ENCODE measurements at places on chromosomes 5 and 9. TPM values are rescaled to one million over a fixed set of nuclear protein-coding genes. Genes with fewer than 3 reads are reported as not detected.

GRCh38 chr5:35736280-35736679 is 118.6 kb downstream of the SPEF2 start:
- no peaks in the 10 kb centered on the region for H3K36me3 ChIP-seq
- no peaks in the 10 kb centered on the region for H3K4me1 ChIP-seq
- H3K4me3 ChIP-seq = no peak overlapping the region
- DNase-seq = no peak

- no peaks in the 10 kb centered on the region for H3K4me1 ChIP-seq
- no peaks in the 10 kb centered on the region for H3K27me3 ChIP-seq
- H3K36me3 ChIP-seq = peaks cover 12% of the 10 kb centered on the region
- no peak overlapping the region for H3K4me3 ChIP-seq
Measured at GRCh38 chr9:111381006-111381405, 51.0 kb upstream of the OR2K2 start.

DNA sequence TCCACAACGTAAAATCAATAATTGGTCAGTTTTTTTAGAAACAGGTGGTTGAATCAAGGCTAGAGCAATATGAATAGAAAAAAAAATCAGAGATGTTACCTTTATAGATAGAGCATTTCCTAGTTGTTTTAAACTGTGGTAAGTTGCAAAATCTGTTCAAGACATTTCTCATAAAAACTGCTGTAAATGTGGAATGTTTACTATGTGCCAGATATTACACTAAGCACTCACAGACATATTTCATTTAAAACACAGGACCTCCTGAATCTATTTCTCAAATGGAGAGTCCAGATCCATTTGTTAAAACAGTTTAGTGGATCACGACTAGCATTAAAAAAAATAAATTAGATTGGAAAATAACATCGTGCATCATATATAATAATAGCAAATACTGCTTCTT is 570.0 kb upstream of the ZNF608 start:
- H3K27ac ChIP-seq = no peak overlapping the region
- no peaks in the 10 kb centered on the region for H3K4me1 ChIP-seq
- H3K27me3 ChIP-seq = no peaks in the 10 kb centered on the region
- no peak overlapping the region for H3K4me3 ChIP-seq

HEMGN gene
- total RNA-seq = 0.16 TPM

IL5 gene
- total RNA-seq = not detected

CYFIP2 gene
- 128 TPM for total RNA-seq

DNA sequence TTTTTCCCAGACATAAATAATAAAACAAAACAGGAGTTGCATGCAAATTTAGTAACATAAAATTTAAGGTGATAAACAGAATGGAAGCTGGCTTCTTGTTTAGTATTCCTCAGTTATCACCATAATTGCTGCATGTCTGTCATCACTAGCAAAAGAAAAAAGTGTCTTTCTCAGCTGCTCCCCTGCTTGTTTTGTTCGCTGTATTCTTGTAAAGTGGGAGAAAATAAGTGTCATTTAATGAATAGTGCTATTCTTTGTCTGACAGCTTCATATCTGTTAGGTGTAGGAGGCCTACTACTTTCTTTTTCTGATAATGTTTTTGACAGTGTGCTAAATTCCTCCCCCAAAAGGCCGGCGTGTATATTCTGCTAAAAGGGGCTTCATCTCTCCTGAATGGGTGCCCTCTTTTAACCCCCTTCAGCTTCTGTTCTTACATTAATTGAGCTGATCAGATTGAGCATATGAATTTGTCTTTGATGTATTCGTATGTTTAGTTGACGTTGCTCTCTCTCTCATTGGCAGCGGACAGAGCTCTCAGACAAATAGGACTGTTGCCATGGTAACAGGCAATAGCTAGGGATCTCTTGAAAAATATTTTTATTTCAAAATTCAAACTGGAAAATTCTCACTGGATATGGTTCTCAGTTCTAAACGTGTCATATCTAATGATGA is 303.8 kb downstream of the KIAA0825 start:
- DNase-seq = no peak
- H3K27ac ChIP-seq = no peak overlapping the region
- H3K27me3 ChIP-seq = no peaks in the 10 kb centered on the region
- no peaks in the 10 kb centered on the region for H3K36me3 ChIP-seq
- no peaks in the 10 kb centered on the region for H3K4me1 ChIP-seq

C5orf58 gene
- total RNA-seq = not detected

OTP gene
- total RNA-seq = not detected

- no peaks in the 10 kb centered on the region for H3K4me1 ChIP-seq
- DNase-seq = peak; percentile 64
- H3K36me3 ChIP-seq = no peaks in the 10 kb centered on the region
Measured at GRCh38 chr5:107557051-107557658, 113.6 kb downstream of the EFNA5 start.

DNA sequence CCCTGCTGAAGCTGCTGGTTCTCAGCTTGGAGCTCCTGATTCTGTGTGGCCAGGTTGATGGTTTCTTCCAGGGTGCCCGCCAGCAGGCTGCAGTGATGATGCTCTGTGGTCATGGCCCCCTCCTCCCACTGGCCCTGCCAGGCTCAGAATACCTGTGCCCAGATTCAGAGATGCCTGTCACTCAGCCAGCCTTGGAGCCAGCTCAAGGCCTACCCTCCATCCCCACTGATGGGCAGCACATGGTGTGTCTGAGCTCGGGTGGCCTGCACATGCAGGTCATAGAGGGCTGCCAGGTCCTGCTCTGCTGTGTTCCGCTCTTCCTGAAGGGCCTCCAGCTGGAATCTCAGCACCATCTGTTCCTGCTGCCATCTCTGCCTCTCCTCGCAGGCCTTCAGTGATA is 5.4 kb downstream of the SLC35A4 start:
- DNase-seq = no peak
- H3K27ac ChIP-seq = no peak overlapping the region
- H3K4me1 ChIP-seq = peaks cover 27% of the 10 kb centered on the region
- no peaks in the 10 kb centered on the region for H3K36me3 ChIP-seq

DNA sequence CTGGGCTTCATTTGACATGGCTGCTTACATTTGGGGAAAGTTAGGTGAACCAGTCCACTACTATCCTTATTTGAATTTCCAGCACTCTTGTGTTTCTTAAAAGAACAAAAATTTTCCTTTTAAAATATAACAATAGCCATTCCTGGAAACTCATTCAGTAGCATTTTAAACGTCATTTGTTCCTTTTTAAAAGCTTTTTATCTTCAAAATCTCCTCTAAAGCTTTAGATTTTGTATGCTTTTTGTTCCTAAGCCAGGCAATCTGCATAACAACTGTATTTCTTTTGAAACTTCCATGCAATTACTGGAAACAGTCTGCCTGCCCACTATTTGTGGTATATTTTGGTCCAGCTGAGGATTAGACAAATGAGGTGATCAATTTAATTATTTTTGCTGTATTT is 172.2 kb upstream of the PLCXD3 start:
- H3K27ac ChIP-seq = no peak overlapping the region
- H3K36me3 ChIP-seq = no peaks in the 10 kb centered on the region
- no peak for DNase-seq
- no peaks in the 10 kb centered on the region for H3K27me3 ChIP-seq
- H3K4me3 ChIP-seq = no peak overlapping the region

DNA sequence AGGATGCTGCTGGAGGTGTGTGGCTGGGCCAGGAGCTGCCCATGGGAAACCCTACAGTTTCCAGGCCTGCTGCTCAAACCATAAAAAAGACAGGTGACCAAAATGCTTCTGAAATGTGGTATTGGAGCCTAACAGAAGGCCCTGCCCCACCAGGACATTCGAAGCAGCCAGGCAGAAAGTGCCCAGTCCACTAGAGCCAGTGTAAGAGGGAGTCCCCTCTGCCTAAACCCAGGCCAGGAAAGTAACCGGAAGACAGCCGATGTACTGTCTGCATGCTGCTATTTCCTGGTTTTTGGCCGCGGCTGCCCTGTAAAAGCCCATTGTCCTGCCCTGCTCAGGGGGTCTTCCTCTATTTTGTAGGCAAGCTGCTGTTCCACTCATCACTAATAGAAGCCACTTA is 150.7 kb upstream of the IRX2 start:
- no peaks in the 10 kb centered on the region for H3K4me1 ChIP-seq
- H3K27me3 ChIP-seq = no peaks in the 10 kb centered on the region
- no peak overlapping the region for H3K27ac ChIP-seq
- no peak for DNase-seq

DNA sequence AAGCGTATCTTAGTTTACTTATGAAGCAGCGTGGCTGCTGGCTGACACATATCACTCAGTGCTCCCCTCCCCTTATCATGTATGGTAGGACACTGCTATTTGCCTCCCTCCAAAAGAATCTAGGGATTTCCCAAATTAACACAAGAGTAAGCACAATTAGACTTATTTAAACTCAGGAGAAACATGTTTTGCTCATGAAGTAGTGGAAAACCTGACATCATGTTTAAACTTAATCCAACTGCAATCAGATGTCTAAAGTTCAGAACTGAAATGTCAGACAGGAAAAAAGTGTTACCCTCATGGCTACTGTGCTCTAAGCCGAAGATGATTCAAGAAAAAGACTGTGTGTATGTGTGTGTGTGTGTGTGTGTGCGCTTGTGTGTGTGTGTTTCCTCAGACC is 324.1 kb upstream of the TNC start:
- no peaks in the 10 kb centered on the region for H3K27me3 ChIP-seq
- no peaks in the 10 kb centered on the region for H3K36me3 ChIP-seq
- H3K4me3 ChIP-seq = no peak overlapping the region
- H3K27ac ChIP-seq = no peak overlapping the region
- DNase-seq = no peak

GRCh38 chr5:67400752-67401151 is 204.2 kb upstream of the CD180 start:
- H3K27me3 ChIP-seq = no peaks in the 10 kb centered on the region
- H3K36me3 ChIP-seq = no peaks in the 10 kb centered on the region
- H3K4me3 ChIP-seq = no peak overlapping the region

DMGDH gene
- total RNA-seq = 10.4 TPM

DNA sequence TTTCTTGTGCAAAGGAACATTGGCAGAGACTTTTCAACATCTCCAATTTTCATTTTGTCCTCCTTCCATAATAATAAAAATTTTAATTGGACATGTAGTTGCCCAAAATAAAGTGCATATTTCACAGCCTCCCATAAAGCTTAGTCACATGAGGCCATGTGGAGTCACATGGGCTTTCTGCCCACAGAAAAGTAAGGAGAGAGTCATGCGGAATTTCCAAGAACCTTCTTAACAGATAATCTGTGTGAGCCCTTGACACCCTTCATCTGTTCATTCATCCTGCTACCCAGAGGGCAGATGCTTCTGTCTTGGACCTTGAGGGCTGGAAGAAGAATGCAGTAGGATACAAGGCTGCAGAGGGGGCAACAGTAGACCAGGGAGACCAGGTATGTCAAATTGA is 60.7 kb downstream of the APTX start:
- no peak overlapping the region for H3K27ac ChIP-seq
- H3K4me1 ChIP-seq = no peaks in the 10 kb centered on the region
- H3K27me3 ChIP-seq = no peaks in the 10 kb centered on the region
- no peaks in the 10 kb centered on the region for H3K36me3 ChIP-seq

GRCh38 chr9:82036086-82036485 is 47.5 kb downstream of the SPATA31D1 start:
- no peaks in the 10 kb centered on the region for H3K4me1 ChIP-seq
- no peak overlapping the region for H3K27ac ChIP-seq
- no peak for DNase-seq
- H3K4me3 ChIP-seq = no peak overlapping the region
- no peaks in the 10 kb centered on the region for H3K36me3 ChIP-seq

DNA sequence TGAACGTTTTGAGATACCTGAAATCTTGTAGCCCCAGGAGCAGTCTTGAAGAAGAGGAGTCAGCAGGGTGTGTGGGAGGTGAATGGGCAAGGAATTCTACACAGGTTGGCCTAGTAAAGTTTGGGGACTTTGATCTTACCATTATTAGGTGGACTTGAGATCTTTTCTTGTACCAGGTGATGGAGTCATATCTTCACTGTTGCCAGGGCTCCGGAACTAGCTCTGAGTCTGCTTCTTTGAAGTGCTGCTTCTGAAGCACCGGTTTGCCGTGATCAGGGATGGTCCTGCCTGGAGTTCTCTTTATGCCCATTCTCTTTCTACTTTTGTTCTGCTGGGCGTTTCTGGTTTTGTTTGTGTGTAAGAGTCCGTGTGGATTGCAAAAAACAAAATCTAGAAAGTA is 27.4 kb downstream of the RCL1 start:
- no peak for DNase-seq
- H3K4me1 ChIP-seq = peaks cover 3% of the 10 kb centered on the region
- no peaks in the 10 kb centered on the region for H3K36me3 ChIP-seq
- no peaks in the 10 kb centered on the region for H3K27me3 ChIP-seq

ARRDC1 gene
- total RNA-seq = 88.9 TPM

TRIM32 gene
- 22.6 TPM for total RNA-seq

DNA sequence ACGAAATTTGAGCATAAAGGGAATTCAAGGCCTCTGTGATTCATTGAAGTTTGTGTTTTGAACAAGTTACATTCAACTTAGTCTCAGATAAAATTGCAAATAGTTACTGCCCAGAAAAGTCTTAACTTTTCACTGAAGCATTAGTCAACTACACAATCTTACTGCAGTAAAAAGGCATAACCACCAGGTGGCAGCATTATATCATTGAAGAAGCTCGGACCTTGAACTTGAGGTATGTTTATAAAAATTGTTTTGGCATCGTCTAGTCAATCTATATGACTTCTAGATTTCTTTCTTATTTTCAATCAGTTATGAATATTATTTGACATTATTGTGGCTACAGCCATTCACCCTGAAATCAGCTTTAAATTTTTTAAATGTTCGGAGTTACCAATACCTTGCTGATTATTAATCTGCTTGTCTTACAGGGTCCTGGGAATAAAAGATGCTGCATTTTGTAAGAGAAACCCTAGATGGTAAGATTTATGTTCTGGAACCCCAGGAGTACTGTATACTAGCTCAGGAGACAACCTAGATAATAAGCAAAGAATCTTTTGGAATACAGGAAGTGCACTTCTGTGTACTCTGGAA is 83.9 kb upstream of the GRAMD2B start:
- H3K36me3 ChIP-seq = no peaks in the 10 kb centered on the region
- no peak overlapping the region for H3K27ac ChIP-seq
- peak; percentile 44 for DNase-seq
- no peaks in the 10 kb centered on the region for H3K27me3 ChIP-seq
- no peaks in the 10 kb centered on the region for H3K4me1 ChIP-seq

- H3K27me3 ChIP-seq = no peaks in the 10 kb centered on the region
- no peak overlapping the region for H3K4me3 ChIP-seq
- no peak overlapping the region for H3K27ac ChIP-seq
- no peak for DNase-seq
- no peaks in the 10 kb centered on the region for H3K36me3 ChIP-seq
Measured at GRCh38 chr5:107418902-107419301, 251.8 kb downstream of the EFNA5 start.

DNA sequence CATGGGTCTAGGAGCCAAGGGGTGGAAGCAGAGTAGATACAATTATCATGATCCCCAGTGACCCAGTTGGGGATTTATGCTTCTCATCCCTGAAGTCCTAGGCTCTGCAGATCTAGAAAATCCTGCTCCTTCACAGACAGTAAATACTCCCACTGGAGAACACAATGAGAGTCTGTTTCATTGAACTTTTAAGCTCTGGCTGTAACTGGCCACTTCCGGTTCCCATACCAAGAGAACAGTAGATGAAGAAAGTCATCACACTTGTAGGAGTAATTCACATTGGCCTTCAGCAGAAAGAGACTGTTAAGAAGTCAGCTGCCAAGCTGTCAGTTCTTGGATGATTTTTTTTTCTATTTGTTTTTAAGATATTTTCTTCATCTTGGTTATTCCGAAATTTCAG is 597.1 kb downstream of the ACTL7B start:
- H3K4me1 ChIP-seq = no peaks in the 10 kb centered on the region
- no peak overlapping the region for H3K27ac ChIP-seq
- DNase-seq = no peak

- H3K36me3 ChIP-seq = no peaks in the 10 kb centered on the region
- H3K27ac ChIP-seq = no peak overlapping the region
- no peaks in the 10 kb centered on the region for H3K27me3 ChIP-seq
- no peaks in the 10 kb centered on the region for H3K4me1 ChIP-seq
Measured at GRCh38 chr9:88177371-88177770, 39.1 kb upstream of the SPATA31C2 start.

UGT3A2 gene
- 0.35 TPM for total RNA-seq

Data from kidney (tissue), 22 donors.